ENCODE measurements at places on chromosomes 1 and 21.

- DNase-seq = no peak
Observed at GRCh38 chr1:71193153-71193552, 112.3 kb upstream of the ZRANB2 start.

DNA sequence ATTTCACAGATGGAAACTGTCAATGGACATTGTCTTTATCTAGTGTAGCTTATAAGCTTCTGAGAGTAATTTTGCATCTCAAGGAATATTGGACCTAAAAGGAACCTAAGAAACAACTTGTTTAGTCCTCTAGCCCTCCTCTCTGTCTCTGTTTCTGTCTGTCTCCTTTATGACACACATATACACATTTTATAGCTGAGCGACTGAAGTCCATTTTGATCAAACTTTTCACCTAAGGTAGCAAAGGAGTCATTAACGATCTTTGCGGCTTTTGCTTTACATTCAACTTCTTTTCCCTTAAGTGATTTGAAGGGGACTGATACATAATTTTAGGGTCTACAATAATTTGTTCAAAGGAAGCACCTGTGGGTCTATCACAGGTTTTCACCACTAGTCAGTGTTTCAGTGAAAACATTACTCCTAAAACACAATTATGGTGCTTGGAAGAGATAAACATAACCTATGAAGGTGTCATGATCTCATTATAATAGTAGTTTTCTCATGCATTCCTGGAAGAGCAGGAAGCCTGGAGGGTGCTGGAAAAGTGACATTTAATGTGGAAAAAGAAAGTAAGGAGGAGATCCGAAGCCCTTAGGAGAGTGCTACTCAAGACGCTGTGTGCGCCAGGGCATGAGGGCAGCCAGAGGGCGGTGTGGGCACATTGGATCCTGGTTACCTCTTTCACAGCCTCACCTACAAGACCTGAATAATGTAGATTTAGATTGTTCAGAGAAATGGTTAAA is 248.6 kb downstream of the DNM3 start:
- DNase-seq = peak; percentile 26

- peak; percentile 31 for DNase-seq
Observed at GRCh38 chr1:156860628-156861423, at the start of gene NTRK1. Gene NTRK1 (plus strand): TSS chr1:156860865. CDS start chr1:156860935, 70 bp downstream.

DNA sequence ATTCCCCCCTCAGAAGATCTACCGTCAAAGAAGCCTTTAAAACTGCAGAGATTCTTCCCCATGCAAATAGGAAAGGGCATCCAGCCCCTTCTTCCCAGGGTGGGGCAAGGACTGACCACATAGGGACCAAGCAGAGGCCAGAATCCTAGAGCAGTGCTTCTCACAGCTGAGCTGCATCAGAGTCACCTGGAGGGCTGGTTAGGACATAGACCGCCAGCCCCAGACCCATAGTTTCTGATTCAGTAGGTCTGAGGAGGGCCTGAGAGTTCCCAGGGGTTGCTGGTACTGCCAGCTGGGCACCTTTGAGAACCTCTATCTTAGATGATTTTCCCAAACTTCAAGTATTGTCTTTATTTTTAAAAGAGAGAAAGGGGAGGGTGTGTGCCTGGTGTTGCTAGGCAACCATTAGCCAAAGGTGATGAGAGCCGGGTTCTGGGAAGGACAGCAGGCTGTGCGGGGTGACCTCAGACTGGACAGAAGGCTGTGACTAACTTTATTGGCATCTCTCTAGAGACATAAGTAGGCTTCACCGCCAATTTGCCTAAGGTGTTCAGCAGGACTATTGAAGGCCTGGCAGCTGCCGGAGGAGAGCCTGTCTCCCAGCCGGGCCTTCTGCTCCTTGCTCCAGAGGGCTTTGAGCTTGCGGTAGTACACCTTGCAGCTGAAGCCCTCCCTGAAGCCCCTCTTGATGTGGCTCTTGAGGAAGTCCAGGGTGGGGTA is 3.0 kb downstream of the SPATA46 start:
- DNase-seq = no peak

DNA sequence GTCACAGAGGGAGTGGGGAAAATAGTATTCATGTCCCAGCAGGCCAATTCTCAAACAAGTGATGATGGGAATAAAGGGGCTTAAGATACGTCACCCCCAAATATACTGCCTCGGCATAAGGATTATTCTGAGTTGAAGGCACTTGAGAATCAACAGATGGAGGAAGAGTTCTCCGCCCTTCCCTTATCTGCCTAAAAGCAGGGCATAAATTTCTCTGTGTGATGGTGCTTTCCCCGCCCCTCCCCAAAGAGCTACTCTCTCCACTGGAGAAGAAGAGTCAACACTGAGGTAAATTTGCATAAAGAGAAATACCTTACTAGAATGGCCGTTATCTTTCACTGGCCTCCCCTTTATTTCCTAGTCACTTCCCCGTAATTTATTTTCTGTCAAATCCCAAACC is 18.7 kb downstream of the BECN2 start:
- no peak for DNase-seq

- DNase-seq = no peak
Observed at GRCh38 chr1:246113555-246114095, 393.5 kb downstream of the SMYD3 start.

- DNase-seq = no peak
Observed at GRCh38 chr1:204255966-204256365, 42.2 kb upstream of the GOLT1A start.

DNA sequence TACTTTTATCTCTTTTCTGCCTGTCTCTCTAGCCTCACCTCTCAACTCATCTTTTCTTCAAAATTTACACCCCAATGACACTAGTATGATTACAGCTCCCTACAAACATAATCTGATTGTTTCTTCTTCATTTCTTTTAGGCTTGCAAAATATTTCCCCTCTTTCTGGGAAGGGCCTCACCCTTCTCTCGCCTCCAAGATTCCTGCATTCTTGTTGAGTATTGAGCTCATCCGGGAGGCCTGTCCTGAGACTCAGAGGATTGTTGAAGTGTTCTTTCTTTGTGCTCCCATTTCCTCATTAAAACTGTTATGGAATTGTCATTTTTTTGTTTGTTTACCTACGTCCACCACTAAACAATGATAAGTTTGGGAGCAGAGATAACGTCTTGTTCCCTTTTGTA is 99.1 kb upstream of the CHRM3 start:
- DNase-seq = no peak

GRCh38 chr1:96772972-96773371 is 51.4 kb downstream of the PTBP2 start:
- no peak for DNase-seq

GRCh38 chr1:3115275-3116149 is 46.5 kb downstream of the PRDM16 start:
- DNase-seq = no peak

- DNase-seq = no peak
Observed at GRCh38 chr1:75632350-75632949, 21.5 kb upstream of the SLC44A5 start.

- no peak for DNase-seq
Observed at GRCh38 chr21:36646645-36647044, 52.3 kb upstream of the SIM2 start.

- no peak for DNase-seq
Observed at GRCh38 chr1:3773572-3774275, 1.2 kb downstream of the SMIM1 start.

DNA sequence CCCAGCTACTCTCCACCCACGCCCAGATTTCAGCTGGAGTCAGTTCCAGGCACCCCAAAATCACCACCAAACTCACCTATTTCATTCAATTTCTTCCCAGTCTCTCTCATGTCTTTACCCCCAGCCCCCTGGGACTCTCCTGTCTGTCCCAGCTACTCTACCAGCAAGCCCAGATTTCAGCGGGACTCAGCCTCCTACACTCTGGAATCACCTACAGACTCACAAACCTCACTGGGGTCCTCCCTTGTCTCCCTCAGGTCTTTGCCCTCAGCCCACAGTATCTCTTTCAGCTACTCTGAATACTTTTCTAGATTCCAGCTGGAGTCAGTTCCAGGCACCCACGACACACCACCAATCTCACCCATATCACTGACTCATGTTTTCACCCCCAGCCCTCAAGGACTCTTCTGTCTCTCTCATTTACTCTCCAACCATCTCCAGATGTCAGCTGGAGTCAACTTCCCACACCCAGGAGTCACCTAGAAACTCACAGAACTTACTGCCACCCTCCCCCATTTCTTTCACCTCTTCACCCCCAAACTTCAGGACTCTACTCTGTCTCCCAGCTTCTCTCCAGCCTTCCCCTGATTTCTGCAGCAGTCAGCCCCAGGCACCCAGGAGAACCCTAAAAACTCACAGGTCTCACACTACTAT is 1529.3 kb upstream of the TPTE start:
- DNase-seq = no peak

- no peak for DNase-seq
Observed at GRCh38 chr1:202058001-202058908, 47.9 kb downstream of the ELF3 start.

DNA sequence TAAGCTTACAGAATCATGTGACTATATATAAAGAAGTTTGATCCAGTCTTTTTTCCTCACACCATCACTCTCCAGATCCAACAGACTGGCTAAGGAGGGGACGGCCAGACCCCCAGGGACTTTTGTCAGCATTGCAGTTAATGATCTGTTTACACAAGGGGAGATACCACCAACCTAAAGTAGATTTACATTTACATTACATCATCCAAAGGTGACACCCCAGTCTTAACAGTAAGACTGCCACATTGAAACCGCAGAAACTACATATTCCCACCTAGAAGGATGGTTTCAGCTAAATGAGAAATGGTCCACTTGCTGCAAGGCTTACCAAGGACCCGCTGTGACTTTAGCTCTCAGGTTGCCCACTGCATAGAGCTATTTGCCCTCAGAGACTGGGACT is 3.4 kb downstream of the RCAN1 start:
- no peak for DNase-seq

- DNase-seq = no peak
Observed at GRCh38 chr1:16348414-16349182, 3.7 kb downstream of the FBXO42 start.

DNA sequence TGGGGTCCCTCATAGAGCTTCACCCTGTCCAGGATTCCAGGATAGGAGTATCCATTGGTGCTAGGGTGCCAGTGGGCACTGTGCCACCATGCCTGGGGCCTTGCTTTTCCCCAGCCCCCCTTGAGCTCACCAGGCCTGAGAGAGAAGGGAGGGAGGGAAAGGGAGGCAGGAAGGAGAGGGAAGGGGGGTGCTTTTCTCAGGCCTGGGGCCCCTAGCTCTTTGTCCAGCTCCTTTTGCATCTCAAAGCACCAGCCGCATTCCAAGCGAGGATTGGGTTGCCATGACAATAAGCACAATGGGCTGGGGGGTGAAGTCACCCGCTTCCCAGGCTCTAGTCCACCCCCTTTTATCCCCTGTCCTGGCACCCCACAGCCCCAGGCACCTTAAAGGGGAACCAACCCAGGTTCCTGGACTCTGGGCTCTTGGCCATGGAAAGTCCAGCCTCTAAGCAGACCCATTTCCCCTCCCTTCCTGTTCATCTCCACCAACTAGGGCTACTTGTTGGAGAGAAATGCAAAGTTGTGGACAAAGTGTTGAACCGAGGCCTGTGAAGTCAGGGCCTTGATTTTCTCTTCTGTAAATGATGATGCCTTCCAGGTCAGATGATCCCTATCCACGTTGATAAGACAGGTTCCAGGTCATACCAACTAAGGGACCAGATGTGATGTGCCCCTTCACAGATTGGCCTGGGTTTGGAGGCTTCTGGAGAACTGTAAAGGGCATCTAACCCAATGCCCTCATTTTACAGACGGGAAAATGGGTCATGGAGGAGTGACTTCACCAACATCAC is 11.4 kb downstream of the THBS3 start:
- DNase-seq = no peak

GRCh38 chr21:31424058-31424457 is 80.0 kb upstream of the TIAM1 start:
- DNase-seq = no peak

- DNase-seq = no peak
Observed at GRCh38 chr1:111649648-111650047, 30.1 kb downstream of the RAP1A start.

- DNase-seq = no peak
Observed at GRCh38 chr1:30405081-30405480, 318.3 kb downstream of the MATN1 start.

DNA sequence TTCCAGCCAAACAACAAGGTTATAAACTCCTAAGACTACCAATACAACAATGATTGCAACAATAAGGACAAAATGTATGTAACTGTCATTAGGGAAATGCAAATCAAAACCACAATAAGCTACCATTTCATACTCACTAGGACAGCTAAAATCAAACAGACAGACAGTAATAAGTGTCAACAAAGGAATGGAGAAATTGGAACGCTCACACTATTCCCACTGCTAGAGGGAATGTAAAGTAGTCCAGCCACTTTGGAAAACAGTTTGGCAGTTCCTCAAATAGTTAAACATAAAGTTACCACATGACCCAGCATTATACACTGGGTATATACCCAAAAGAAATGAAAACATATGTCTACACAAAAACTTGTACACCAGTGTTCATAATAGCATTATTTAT is 9.3 kb downstream of the PRKAB2 start:
- no peak for DNase-seq

DNA sequence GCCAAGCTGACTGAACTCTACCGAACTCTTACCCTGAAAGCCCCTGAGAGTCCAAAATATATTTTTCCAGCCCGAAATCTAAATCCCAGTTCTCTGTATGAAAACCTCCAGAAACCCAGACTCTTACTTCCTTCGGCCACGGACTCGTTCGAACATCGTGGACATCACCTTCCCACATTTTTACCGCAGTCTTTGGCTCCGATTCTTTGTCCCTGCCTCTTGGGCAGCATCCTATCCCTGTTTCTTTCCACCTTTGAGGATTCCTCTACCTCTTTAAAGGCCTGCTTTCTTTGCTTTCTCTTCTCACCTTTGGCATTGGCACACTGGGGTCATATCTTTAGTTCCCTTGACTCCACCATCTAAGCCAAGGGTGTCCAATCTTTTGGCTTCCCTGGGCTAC is 932 bp upstream of the USP24 start:
- no peak for DNase-seq

DNA sequence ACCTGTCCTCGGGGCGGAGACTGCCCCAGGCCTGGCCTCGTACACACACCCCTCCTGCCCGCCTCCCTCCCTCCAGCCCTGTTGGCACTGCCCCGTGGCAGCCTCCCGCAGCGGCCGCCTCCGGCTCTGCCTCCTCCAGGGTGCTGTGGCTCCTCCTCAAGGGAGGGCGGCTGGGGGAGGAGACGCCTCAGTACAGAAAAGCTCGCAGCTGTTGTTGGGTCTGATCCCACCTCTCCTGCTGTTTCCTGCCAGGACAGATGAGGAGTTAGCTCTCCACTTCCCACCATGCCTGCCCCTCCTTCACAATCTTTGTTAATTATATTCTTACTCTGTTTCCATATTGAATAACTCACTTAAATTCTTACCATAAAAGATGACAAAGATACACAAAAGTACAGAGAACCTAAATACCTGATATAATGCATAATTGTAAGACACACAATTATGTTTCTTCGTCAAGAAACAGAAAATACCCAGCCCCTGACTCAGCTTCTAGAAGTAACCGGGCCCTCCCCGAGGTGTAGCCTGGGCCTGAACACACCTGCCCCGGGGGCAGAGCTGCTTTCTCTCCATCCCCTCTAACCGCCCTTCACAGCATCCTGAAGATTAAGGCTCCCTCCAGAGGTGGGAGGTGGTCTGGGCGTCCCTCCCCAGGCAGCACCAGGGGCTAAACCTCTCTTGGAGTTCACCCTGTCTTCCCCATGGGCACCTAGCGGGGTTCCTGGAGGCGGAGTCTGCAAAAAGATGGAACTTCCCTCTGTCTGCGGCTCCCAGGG is 30.6 kb upstream of the COL6A1 start:
- DNase-seq = no peak

- DNase-seq = no peak
Observed at GRCh38 chr1:17768651-17769241, 13.6 kb downstream of the ACTL8 start.

- no peak for DNase-seq
Observed at GRCh38 chr1:200862713-200863415, 9.9 kb upstream of the GPR25 start.
